ENCODE measurements at places on chromosomes 5 and 9.

- no peak for DNase-seq
Observed at GRCh38 chr5:38346593-38346992, 88.2 kb downstream of the EGFLAM start.

GRCh38 chr9:23587433-23587832 lies 238.6 kb downstream of the ELAVL2 start:
- no peak for DNase-seq

DNA sequence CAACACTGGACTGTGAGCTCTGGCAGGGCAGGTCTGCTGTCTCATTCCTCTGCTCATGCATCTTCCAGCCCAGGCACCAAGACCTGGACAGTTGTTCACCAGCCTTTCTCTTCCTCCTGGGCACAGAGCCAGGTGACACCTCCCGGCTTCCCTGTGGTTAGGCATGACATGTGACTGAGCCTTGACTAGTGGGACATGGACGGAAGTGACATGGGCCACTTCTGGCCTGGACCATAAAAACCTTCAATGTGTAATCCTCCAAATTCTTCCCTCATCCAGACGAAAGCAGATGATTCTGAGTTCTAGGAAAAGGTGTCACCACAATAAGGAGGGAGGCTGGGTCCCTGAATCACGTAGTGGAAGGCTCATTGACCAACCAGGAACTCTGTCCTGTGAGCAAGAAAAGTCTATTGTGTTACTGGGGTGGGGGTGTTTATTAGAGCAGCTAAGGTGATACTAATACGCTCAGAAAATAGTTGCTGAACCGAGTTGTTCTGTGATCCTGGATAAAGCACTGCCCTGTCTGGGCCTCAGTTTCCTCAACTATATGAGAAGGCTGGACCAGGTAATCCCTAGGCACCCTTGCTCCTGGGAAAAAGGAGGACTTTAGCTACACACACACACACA lies 26.6 kb upstream of the CRB2 start:
- DNase-seq: no peak

DNA sequence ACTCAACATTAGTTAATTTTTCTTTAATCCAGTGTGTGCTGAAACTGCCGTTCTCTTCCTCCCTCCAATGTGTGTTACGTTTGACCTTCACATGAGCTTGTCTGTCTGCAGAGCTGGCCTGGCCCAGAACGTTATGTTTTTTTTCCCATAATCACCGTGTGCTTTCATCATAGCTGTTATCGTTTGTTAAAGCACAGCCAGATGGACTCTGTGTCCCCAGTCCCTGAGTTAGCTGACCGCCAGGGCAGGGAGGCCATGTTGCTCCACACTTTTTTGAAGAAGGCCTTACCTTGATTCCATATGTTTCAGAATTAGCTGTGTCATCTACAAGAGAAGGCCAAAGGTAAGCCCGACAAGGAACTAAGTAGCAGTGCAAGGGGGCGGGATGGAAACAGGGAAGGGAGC lies 55.7 kb downstream of the HSD17B3 start:
- no peak for DNase-seq

DNA sequence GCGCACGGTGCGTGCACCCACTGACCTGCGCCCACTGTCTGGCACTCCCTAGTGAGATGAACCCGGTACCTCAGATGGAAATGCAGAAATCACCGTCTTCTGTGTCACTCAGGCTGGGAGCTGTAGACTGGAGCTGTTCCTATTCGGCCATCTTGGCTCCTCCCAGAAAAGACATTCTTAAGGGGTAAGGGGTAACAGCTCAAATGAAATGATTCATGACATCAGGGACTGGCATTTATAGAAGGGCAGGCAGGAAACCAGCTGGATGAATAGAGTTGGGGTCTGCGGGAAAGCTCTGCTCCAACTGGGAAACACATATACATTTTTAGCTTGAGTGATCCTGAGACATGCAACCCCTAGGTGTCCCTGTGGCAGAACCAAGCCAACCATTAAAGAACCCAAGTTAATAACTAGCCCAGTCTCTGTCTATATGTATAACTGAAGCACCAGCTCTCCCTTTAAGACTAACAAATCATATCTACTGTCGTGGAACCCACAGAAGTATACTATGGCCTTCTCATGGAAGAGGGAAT lies 119.3 kb downstream of the LMNB1 start:
- no peak for DNase-seq

DNA sequence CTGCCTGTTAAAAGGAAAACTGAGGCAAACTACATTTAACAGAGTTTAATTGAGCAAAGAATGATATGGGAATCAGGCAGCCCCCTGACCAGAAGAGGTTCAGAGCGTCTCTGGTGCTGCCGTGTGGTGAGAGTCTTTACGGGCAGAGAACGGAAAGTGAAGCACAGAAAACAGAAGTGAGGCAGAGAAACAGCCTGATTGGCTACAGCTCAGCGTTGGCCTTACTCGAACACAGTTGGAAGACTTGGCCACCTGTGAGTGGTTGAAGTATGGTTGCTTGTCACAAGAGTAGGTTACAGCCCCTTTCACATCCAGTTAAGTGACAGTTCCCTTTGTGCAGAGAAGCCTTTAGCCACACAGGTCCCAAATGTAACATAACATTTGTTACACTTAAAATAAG lies 16.9 kb upstream of the FBP1 start:
- DNase-seq: no peak
